ENCODE measurements at places on chromosomes 2 and 18. TPM values are rescaled to one million over a fixed set of nuclear protein-coding genes. Genes with fewer than 3 reads are reported as not detected.

GRCh38 chr2:53944542-53944941, 26.3 kb downstream of the PSME4 start:
- DNase-seq = no peak

GRCh38 chr2:197079832-197080555, 153.5 kb upstream of the PGAP1 start:
- DNase-seq = no peak

GRCh38 chr2:30026091-30027055, 105.0 kb upstream of the ALK start:
- DNase-seq = peak; percentile 83

- peak; percentile 49 for DNase-seq
Measured at GRCh38 chr18:37578886-37579513, 13.4 kb upstream of the CELF4 start.

DNA sequence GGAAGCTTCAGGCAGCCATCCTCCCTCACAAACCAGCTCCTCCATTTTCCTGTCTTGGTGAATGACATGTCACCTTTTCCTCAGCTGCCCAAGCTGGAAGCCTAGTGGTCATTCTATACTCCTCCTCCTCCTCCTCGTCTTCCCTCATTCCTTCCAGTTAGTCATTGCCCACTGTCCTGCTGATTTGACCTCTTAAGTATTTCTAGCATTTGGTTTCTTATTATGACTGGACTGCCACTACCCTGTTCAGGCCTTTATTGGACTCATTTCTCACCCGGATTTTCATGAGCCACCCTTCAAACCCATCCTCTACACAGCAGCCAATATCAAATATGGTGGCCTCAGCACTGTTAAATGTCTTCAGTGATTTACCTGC, 21.9 kb upstream of the MGAT5 start:
- no peak for DNase-seq

- no peak for DNase-seq
Measured at GRCh38 chr2:218263817-218264641, 3.2 kb downstream of the GPBAR1 start.

DNA sequence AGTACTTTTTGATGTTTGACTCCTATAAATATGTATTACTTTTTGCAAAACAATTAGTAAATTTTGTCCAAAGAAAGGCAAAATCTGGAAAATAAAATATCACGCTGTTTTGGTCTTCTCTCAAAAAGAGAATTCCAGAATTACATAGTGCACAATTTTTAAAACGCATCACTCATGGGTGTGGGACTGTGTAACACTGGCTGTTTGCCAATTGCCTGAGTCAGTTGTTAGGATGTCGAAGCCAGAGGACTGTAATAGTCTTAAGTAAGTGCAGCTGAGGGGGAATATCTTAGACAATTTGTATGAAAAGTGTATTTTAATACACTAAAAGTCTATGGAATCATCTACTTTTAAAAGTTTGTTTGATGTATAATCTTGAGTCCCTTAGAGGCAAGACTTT, 24.1 kb upstream of the EPHA4 start:
- DNase-seq = no peak

DNA sequence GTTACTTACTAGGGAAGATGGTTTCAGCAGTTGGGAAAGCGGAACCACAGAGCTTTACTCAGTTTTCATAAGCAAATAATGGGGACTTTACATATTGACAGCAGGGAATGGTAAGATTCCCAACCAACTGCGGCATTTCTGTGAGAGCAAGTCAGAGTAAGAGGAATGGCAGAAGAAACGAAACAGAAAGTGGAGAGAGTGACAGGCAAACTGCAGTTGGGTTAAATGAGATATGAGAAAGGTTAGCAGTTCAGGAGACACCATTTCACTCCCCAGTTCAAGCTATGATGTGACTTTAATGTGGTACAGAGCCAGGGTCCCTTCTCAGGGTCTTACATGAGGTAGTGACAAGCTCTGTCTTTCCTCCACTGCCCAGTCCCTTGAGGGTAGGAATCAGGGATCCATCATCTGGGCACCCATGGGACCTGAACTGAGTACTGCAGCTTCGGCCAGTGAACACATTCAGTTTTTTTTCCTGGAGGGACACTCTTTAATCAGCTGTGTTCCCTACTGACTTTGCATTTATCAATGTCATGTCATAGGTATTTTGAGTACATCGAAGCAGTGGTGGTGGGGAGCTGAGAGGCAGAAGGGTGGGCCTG, 33.0 kb upstream of the GREB1 start:
- DNase-seq = no peak

- DNase-seq = no peak
Measured at GRCh38 chr2:146392631-146393030, 1452.2 kb upstream of the ACVR2A start.

DNA sequence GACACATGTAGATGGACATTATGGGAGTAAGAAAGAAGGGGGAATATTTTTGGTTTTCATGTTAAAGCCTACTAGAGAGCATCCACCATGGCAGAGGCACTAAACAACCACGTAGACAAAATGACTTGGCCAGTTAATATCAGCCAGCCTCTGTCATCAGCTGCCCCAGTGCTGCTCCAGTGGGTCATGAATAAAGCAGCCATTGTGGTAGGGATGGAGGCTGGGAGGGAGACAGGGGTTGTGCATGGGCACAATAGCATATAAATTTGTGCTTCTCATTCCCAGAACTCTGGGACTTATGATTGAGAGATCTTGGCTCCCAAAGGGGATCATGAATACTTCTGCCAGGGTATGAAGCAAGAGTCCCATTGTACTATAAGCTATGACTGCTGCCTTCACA, 31.1 kb upstream of the CXCR4 start:
- DNase-seq = no peak

DNA sequence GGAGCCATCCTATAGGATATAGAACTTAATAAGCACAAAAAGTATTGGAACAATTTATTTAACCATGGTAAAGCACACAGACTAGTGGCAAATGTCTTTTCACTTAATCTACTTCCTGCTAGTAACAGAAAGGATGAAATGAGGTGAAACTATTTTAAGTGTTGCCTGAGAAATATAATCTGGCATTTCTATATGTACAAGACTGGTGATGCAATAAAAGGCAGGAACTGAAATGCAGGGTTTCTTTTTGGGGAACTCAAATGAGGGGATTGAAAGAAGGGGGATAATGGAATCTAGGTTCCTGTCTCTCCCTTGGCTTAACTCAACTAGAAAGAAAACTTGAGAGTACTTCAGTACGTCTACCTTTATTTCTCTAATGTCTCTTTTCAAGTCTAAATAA, 122.3 kb downstream of the MEMO1 start:
- DNase-seq = no peak

DNA sequence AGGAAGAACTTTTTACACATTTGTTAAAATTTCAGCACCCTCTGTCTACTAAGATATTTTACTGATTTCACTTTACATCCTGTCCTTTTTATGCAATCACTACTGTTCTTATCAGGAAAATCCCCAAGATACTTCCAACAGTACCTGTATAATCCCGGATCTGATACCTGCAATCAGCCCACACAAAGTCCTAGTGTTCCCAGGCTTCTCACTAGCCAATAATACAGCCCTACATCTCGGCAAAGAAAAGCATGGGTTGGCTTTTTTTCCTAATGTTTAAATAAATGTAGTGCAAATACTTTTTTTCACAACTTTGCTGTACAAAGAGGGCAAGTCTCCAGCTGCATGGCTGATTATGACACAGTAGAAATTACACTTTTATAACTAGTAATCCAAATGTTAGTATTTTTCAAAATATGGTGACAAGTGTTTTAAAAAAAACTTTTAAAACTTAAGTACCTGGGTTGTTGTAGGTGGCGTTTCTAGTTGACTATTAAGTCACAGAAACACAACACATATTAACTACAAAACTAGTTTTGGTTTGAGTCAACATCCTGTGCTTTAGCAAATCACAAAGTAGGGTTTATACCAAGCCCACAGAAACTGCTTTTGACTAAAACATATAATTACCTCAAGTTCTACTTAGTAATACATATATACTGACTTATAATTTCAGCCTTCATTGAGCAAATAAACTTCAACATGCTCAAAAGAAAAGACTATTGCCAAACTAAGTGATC, 19.5 kb downstream of the CNOT11 start:
- no peak for DNase-seq

- no peak for DNase-seq
Measured at GRCh38 chr18:7871560-7872456, 304.7 kb downstream of the PTPRM start.

DNA sequence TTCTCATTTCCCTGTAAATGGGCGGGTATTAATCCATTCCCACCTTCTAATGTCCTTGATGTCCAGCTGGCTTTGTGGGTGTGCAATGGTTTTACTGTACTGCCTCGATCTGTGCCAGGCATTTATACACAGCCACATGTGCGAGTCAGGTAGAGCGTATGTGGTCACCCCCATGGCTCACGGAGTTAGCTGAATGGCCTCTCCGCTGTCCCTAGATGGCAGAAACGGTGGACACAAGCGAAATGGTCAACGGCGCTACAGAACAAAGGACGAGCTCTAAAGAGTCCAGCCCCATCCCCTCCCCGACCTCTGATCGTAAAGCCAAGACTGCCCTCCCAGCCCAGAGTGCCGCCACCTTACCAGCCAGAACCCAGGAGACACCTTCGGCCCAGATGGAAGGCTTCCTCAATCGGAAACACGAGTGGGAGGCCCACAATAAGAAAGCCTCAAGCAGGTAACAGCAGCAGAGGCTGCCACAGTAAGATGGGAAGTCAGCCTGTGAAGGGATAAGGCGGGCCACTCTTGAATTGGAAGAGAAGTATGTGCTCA, 59.1 kb upstream of the EML6 start:
- no peak for DNase-seq

DNA sequence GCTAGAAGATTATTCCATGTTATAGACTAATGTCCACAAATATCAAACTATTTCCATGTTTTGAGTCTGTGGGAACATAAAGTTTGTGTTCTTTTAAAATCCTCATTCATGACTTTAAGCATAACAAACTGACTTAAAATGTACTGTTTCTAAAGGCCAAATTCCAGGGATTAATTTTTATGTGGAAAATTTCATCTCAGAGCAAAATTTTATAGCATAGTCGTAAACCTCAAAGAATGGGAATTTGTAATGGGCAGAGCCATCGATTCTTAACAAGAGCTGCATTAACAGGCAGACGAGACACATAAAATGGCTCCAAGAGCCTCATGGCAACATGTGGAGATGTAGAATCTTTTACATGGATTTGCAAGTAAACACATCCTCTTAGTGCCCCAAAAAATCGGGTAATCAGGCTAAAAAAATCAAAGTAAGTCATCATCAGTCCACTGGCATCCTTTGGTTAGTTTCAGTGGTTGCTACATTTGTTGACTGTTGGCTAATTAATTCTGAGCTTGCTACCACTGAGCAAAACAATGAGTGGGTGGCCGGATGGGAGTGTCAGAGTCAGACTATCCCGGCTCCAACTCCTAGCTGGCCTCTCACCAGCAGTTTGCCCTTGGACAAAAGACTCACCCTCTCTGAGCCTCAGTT, 119.6 kb downstream of the FAM210A start:
- no peak for DNase-seq

The SH3RF3 gene
- 1.7 TPM for polyA plus RNA-seq

The IL37 gene
- not detected for polyA plus RNA-seq

The SLC35F5 gene
- 49.9 TPM for polyA plus RNA-seq

The ZNF514 gene
- 11.1 TPM for polyA plus RNA-seq

The DSG1 gene
- not detected for polyA plus RNA-seq

The MDH1B gene
- polyA plus RNA-seq = 7.1 TPM

The FLACC1 gene
- not detected for polyA plus RNA-seq

The MALT1 gene
- polyA plus RNA-seq = 10.4 TPM

The GBX2 gene
- polyA plus RNA-seq = not detected
